ENCODE measurements at places on chromosomes 5 and 9. TPM values are rescaled to one million over a fixed set of nuclear protein-coding genes. Genes with fewer than 3 reads are reported as not detected.
A peak's percentile ranks its signal among the peaks of the same experiment; 100 is the strongest.

- peak; percentile 53 for DNase-seq
Observed at GRCh38 chr5:142845402-142845921, 75.3 kb downstream of the ARHGAP26 start.

DNA sequence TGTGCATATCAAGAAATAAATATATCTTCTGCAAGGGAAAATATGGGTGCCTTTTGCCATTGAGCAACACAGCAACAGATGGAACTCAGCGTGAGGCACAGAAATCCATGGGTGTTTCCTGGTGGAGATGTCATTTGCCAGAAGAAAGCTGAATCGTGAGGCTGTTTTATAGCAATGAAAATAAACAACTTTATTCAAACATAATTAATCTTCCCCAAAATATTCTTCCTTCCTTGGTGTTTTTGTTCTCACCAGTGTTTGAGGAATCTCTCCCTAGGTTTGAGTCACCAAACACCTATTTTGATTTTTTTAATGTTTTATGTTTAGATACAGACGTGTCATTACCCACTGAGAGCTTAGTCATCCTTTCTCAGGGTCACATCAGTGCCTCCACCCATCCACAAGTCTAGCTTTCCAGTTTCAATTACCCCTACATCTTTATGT is 65.8 kb upstream of the PAPPA start:
- no peak for DNase-seq

DNA sequence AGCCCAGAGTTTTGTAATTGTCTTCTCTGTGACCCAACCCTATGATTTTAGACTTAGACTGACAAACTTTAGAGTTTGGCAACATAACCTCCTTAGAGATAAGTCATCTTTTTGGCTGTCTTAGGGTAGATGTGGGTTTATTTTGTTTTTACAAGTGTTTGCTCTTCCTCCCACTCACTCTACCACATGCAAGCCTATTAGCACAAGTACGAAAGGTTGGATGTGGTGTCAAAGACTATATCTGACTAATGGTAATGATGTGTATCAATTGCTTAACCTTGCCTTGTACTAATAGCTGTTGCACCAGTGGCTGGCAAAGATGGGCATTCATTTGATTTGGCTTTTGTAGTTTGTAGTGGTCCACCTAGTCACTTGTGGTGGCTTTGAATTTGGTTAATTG is 46.5 kb downstream of the SLC25A46 start:
- DNase-seq = no peak

- peak; percentile 17 for DNase-seq
Observed at GRCh38 chr9:93061791-93062763, 3.6 kb downstream of the SUSD3 start.

GRCh38 chr5:180373454-180373853 is 20.3 kb upstream of the GFPT2 start:
- DNase-seq = no peak

DNA sequence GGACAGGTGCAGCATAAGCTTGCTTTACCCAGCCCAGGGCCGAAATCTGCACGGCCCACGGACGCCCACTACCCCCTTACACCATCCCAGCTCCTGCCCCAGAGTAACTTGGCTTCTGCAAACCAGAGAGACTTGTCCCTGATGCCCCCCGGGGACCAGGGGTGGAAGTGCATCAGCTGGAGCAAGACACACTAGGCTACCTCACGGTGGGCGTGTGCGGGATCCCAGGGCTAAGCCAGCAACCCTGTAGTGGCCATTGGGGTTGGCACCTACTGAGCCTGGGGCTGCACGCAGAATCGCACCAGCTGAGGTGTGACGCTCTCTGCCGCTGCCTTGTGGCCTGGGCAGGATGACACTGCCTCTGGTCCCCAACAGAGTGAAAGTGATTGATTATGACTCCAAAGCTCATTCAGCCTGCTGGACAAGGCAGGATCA is 6.1 kb upstream of the ZNF79 start:
- no peak for DNase-seq

DNA sequence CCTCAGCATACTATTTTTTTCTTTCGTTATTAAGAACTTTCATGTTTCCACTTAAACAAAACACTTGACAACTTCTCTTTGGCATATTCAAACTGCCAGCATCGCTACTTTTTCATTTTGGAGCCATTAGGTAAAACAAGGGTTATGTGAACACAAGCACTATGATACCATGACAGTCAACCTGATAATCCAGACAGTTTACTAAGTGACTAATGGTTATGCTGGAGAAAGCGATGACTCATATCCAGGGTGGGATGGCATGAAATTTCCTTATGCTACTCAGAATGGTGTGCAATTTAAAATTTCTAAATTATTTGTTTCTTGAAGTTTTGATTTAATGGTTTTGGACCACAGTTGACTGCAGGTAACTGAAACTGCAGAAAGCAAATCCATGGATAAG is 29.9 kb upstream of the PRSS3 start:
- DNase-seq = peak; percentile 74

GRCh38 chr9:90641086-90641485 is 1.5 kb downstream of the DIRAS2 start:
- no peak for DNase-seq

GRCh38 chr9:13810510-13810909 is 503.4 kb downstream of the NFIB start:
- DNase-seq = no peak

GRCh38 chr5:118980438-118980837 is 7.9 kb downstream of the DTWD2 start:
- no peak for DNase-seq

- DNase-seq = no peak
Observed at GRCh38 chr9:90020276-90020871, 415.6 kb downstream of the GADD45G start.

- no peak for DNase-seq
Observed at GRCh38 chr5:178467568-178468195, 122.5 kb downstream of the COL23A1 start.

MCC gene
- not detected for total RNA-seq

TNFSF8 gene
- not detected for total RNA-seq

NCS1 gene
- 6.9 TPM for total RNA-seq

RAB3C gene
- not detected for total RNA-seq

SPATA9 gene
- total RNA-seq = not detected

DMRT3 gene
- not detected for total RNA-seq

TPPP gene
- 20.7 TPM for total RNA-seq

IFNA10 gene
- total RNA-seq = not detected

GARIN3 gene
- not detected for total RNA-seq

RGMB gene
- total RNA-seq = 14.3 TPM

UGT3A1 gene
- not detected for total RNA-seq
